Calu3 (cell line): ENCODE measurements at places on chromosomes 4 and X. TPM values are rescaled to one million over a fixed set of nuclear protein-coding genes. Genes with fewer than 3 reads are reported as not detected.

The SPIN2B gene
- total RNA-seq, result 12.8 and 14.0 TPM in 2 replicates

The HSFX3 gene
- total RNA-seq, result not detected in 2 replicates

- H3K36me3 ChIP-seq, result peaks cover 13% of the 10 kb centered on the region
- H3K27ac ChIP-seq, result no peak within 1 kb of the TSS
- peak within 1 kb of the TSS; percentile 67 for H3K4me3 ChIP-seq
- DNase-seq, result peak; percentile 18
- peaks cover 44% of the 10 kb centered on the region for H3K27me3 ChIP-seq
- peaks cover 15% of the 10 kb centered on the region for H3K4me1 ChIP-seq
These were observed at the start of gene IGFBP7 for GRCh38 chr4:57109847-57110639. IGFBP7 (minus strand) TSS chr4:57110385; CDS start chr4:57110351, 34 bp downstream.

GRCh38 chr4:136112116-136112515 lies 1420.2 kb downstream of the PCDH18 start:
- peaks cover 12% of the 10 kb centered on the region for H3K4me1 ChIP-seq
- no peak for DNase-seq
- no peak overlapping the region for H3K4me3 ChIP-seq
- H3K36me3 ChIP-seq, result no peaks in the 10 kb centered on the region
- H3K27me3 ChIP-seq, result no peaks in the 10 kb centered on the region

DNA sequence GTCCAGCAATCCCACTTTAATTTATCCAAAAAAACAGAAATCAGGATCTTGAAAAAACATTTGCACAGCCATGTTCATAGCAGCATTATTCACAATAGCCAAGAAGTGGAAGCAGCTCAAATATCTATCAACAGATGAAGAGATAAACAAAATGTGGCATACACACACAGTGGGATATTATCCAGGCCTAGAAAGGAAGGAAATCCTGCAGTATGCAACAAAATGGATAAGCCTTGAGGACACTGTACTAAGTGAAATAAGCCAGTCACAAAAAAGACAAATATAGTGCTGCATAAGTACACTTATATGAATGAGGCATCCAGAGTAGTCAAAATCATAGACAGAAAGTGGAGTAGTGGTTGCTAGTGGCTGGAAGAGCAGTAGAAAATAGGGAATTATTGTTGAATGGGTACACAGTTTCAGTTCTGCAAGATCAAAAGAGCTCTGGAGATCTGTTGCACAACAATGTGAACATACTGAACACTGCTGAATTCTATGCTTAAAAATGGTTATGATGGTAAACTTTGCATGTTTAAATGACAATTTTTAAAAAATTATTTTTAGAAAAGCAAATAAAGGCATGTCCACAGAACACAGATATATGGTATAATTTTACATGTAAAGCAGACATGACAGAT lies 25.6 kb downstream of the CHM start:
- no peaks in the 10 kb centered on the region for H3K27me3 ChIP-seq
- H3K4me1 ChIP-seq, result no peaks in the 10 kb centered on the region
- no peak overlapping the region for H3K27ac ChIP-seq
- peaks cover 4% of the 10 kb centered on the region for H3K36me3 ChIP-seq
- H3K4me3 ChIP-seq, result no peak overlapping the region

DNA sequence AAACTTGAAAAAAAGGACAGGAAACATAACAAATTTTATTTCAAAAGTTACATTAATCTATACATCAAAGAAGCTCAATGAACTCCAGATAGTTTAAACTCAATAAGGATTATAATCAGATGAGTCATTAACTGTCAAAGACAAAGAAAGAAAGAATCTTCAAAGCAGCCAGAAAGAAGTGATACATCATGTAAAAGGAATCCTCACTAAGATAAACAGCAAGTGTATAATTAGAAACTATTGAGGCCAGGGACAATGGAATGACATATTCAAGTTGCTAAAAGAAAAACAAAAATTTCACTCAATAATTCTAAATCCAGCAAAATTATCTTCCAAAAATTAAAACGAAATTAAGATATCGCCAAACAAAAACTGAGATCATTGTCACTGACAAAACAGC lies 161.6 kb upstream of the NWD2 start:
- no peaks in the 10 kb centered on the region for H3K36me3 ChIP-seq
- H3K4me1 ChIP-seq, result no peaks in the 10 kb centered on the region
- no peak overlapping the region for H3K4me3 ChIP-seq
- no peak for DNase-seq
- no peaks in the 10 kb centered on the region for H3K27me3 ChIP-seq
